DMS153 (cell line): ENCODE measurements at places on chromosomes 11 and 22.
A peak's percentile ranks its signal among the peaks of the same experiment; 100 is the strongest.

- peak; percentile 30 for DNase-seq
These were observed at the start of gene PDE2A for GRCh38 chr11:72673943-72674828. Gene PDE2A, minus strand, starts transcription at chr11:72674422. Its CDS starts 215 bp downstream, at chr11:72674207.

DNA sequence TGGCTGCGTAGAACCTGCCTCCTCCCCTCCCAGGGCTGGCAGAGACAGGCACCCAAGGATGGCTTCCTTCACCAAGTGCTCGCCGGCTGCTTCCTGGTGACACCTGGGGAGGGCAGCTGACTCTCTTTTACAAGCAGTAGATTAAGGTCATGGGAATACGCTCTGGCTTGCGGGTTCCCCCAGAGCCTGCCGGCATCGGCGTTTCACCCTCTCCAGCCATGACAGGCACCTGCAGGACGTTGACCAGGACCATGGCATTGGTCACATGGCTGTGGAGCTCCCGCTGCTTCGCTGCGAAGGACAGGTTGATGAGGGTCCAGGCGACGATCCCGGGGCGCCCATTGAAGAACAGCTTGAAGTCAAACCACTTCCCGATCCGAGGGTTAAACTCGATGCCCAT is 9.5 kb downstream of the DHCR7 start:
- no peak for DNase-seq

DNA sequence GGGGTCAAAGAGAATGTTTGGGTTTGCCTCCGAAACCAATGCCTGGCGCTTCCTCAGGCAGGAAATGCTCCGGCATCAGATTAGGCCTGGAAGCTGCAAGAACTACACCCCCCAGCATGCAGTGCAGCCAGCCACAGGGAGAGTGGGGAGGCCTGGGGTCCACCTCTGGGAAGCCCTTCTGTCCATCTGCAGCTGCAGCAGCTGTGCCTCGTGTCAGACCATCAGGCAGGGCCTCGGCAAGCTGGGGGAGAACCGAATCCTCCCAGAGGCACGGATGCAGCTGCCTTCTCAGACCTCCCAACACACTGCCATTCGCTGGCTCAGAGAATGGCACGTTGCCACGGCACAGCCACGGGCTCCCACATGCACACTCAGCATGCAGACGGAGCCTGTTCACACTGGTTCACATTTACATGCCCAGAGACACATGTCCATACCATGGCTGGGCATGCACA is 57.4 kb downstream of the NECTIN1 start:
- DNase-seq, result no peak

- DNase-seq, result peak; percentile 41
These were observed 306.7 kb downstream of the SOX6 start for GRCh38 chr11:16049611-16050010.

- DNase-seq, result no peak
These were observed 7.1 kb downstream of the LARGE2 start for GRCh38 chr11:45929486-45930030.

DNA sequence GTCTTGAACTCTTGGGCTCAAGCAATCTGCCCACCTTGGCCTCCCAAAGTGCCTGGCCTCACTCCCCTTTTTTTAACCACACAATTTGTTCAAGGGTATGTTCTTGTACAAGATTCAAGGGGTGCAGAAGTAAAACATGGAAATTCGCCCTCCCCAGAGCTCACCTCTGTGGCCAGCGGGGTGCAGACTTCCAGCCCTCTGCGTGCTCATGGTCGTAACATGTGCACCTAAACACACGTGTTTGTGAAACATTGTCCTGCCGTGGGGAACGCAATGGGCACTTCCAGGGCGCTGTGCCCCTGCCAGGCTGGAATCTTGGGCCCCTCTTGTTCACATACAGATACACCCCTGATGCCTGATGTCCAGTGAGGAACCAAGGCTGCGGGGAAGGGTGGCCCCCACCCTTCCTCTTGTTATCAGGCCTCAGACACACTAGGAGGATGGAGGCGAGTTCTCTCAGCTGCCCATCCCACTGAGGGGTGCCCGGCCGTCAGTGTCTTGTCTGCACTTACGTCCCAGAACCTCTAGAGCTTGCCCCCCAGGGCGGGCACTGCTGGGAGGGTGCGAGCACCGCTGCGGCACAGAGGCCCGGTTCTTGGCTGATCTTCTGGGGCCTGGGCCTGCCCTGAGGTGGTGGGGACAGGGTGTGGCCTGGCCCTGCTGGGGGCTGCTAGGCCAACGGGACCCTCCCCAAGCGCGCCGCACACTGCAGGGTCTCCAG is 4.1 kb upstream of the EPS8L2 start:
- DNase-seq, result no peak

DNA sequence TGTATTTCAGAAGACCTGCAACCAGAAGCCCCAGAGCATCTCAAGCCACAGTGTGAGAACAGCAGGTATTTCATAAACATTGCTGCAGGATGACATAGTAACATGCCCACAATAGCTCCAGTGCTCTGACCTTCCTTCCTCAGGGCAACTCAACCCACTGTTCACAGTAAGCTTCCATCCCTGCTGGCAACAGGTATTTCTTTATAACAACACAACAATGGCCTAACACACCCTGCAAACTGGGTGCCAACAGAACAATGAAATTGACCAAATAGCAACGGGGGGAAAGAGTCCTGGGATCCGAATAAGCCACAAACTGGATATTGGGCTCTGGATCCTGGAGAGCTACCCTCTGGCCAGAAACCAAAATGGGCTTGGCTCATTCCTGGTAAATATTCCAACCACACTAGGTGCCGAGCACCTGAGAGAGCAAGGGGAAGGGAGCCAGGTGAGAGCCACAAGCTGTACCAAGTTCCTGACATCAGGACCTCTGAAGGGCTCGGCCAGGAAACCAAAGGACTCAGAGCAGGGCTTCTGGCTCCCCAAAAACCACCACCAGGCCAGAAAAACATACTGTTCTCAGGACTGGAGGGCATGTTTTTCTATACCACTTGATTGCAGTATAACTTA is 99.5 kb downstream of the MICAL3 start:
- DNase-seq, result no peak

DNA sequence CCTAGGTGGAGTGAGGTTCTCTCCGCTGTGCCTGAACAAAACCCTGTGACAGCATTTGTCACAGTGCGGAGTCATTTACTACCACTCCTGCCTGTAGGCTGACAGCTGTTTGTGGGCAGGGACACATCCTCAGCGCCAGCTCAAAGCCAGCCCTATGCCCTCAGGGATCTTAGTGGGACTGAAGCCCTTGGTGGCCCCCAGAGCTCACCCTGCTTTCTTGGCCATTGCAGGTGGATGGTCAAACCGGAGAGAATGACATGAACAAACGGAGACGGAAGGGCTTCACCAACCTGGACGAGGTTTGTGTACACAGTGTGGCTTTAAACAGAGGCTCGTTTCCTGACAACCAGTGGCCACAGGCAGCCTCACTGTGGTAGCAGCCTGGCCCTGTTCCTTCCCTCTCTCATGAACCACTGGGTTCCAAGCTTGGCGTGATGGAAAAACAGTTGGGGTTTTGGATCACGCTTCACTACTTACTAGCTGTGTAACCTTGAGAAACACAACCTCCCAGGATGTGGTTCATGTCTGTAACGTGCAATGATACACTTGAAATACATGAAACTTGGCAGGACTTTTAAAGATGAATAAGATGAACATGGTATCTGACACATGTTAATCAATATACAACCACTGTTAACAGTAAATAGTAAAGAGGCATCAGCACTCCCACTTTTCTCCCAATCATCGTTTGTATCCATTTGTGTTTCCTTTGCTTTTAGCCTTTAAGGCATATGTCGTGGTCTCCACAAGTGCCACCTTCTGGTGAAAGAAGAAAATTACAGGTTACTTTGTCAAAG is 125.8 kb downstream of the MICAL2 start:
- DNase-seq, result peak; percentile 67

DNA sequence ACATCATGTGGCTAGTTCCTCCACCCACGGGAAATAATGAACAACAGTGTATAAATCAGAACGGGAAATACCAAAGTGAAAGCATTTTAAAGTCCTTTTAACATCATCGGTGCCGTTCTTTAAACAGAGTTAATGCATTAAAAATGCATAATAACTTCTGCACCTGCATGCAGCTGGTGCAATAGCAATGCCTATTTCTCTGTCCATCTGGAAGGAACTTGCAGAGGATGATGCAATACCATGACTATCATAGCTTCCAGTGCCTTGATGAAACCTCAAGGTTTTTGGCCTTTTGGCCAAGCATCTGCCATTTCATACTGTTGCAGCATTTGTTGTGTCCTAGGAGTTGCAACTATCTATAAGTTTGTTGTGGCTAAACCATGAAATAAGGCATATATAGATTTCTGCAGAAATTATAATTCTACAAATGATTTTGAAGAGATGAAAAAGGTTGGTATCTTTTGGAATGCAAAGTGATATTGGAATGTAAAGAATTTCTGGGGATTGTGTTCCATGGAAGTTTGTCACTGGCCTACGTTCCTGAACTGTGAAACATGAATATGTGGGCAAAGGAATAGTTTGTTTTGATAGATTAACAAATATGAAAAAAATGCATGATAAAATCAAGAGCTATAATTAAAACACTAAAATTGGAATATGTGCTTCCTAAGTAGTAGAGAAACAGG is 9.8 kb upstream of the EIF3F start:
- DNase-seq, result no peak

DNA sequence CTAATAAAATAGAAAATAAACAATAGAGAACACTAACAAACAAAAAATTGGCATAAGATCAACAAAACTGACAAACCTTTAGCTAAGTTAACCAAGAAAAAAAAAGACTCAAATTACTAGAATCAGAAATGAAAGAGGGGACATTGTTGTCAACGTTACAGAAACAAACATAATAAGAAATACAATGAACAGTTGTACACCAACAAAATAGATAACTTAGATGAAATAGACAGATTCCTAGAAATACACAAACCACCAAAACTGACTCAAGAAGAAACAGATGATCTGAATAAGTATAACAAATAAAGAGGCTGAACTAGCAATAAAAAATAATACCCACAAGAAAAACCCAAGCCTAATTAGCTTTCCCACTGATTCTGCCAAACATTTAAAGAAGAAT is 34.7 kb upstream of the TMPRSS4 start:
- no peak for DNase-seq

DNA sequence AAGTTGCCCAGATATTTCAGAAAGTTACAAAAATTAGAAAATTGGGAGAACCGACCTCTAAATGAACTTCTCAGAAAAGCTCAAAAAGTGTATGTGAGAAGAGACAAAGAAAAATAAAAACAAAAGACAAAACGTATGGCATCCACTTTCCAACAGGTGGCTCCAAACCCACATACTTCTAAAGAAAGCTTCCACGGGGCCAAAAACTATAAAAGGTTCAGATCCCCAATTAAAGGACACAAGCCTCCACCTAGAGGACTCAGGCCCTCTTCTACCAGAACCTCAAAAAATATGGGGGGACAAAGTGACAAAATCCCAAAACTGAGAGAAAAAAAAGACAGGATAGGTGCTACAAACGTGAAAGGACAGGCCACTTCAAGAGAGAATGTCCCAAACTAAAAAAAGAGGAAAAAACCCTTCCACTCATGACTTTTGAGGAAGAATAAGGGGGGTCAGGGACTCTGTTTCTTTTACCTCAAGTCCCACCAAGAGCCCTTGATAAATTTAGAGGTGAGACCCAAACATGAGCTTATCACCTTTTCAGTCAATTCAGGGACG is 8.8 kb downstream of the SCGB2A1 start:
- peak; percentile 19 for DNase-seq

GRCh38 chr11:118911880-118912741 is 13.6 kb downstream of the BCL9L start:
- peak; percentile 78 for DNase-seq

DNA sequence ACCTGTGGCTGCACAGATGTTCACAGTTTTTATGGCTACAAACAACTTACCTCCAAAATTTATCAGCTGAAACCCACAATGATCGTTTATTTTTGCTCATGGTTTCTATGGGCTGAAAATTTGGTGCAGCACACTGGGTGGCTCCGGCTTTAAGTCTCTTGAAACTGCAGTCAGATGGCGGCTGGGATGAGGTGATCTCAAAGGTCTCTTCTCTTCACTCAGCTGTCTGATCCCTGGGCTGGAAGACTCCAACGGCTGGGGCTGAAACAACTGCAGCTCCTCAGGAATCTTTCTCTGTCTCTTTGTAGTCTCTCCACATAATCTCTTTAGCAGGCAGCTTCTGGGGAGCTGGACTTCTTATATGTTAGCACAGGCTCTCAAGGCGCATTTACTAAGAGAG is 117.3 kb upstream of the FAT3 start:
- DNase-seq, result no peak

- no peak for DNase-seq
These were observed 7.0 kb downstream of the MSANTD4 start for GRCh38 chr11:106015066-106015465.

- no peak for DNase-seq
These were observed 636.2 kb upstream of the CCDC90B start for GRCh38 chr11:83922318-83922717.

DNA sequence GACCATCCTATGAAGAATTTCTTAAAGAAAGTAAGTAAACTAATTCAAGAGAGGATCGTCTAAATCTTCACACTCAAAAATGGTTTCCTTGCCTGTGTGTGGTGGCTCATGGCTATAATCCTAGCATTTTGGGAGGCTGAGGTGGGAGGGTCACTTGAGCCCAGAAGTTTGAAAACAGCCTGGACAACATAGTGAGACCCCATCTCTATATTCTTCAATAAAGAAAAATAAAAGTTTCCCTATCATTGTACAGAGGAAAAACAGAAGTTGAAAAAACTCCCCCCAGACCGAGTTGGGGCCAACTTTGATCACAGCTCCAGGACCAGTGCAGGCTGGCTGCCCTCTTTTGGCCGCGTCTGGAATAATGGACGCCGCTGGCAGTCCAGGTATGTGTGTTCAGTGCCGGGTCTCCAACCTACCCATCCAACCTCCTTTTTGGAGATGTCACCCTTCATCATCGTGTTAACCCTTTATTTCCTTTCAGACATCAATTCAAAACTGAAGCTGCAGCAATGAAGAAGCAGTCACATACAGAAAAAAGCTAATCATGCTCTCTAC is 3.0 kb downstream of the RPS25 start:
- no peak for DNase-seq

GRCh38 chr11:76161261-76161961 is 44.9 kb downstream of the WNT11 start:
- peak; percentile 21 for DNase-seq

GRCh38 chr11:20274031-20274430 is 89.5 kb upstream of the HTATIP2 start:
- DNase-seq, result no peak

GRCh38 chr11:31798554-31799434 is 12.3 kb downstream of the PAX6 start:
- no peak for DNase-seq

GRCh38 chr11:133984828-133985227 is 28.1 kb upstream of the IGSF9B start:
- DNase-seq, result no peak
